Activated CD4-positive, alpha-beta T cell treated with anti-CD3 and anti-CD28 coated beads, Interleukin-2, amount 10 ng/mL, durations not matched to agents 24 days and 14 days (primary cell): ENCODE measurements at places on chromosomes 3 and 15. TPM values are rescaled to one million over a fixed set of nuclear protein-coding genes. Genes with fewer than 3 reads are reported as not detected.

The SEMA3B gene
- 0.45 and 0.82 TPM in 2 replicates for total RNA-seq

The FOXL2 gene
- total RNA-seq: not detected in 2 replicates

The IGSF11 gene
- 0.47 TPM in 1 of 2 replicates, not detected in the other for total RNA-seq

The PLA2G4E gene
- total RNA-seq: not detected in 2 replicates

The GOLGA8R gene
- 1.3 and 1.5 TPM in 2 replicates for total RNA-seq

The ROPN1 gene
- not detected in 2 replicates for total RNA-seq

The SLC38A3 gene
- not detected in 2 replicates for total RNA-seq

The FILIP1L gene
- 1.2 and 1.4 TPM in 2 replicates for total RNA-seq

The CLDN1 gene
- total RNA-seq: 0.33 and 0.52 TPM in 2 replicates

The PGBD4 gene
- total RNA-seq: 3.7 and 4.0 TPM in 2 replicates

The CCR5 gene
- total RNA-seq: 1.7 and 2.3 TPM in 2 replicates

The KBTBD12 gene
- total RNA-seq: not detected in 2 replicates

The MRPS25 gene
- total RNA-seq: 103 and 114 TPM in 2 replicates

The SH2D7 gene
- total RNA-seq: not detected in 2 replicates

The PRR20G gene
- not detected in 2 replicates for total RNA-seq

The BCHE gene
- not detected in 2 replicates for total RNA-seq

The PLA2G4D gene
- total RNA-seq: not detected in 2 replicates

The VEPH1 gene
- not detected in 2 replicates for total RNA-seq

The ADAMTSL3 gene
- not detected in 2 replicates for total RNA-seq

The PLA2G4F gene
- total RNA-seq: not detected in 2 replicates

The FAM81A gene
- 0.47 and 1.9 TPM in 2 replicates for total RNA-seq

The ITPKA gene
- total RNA-seq: 3.3 and 3.8 TPM in 2 replicates

The SLC28A2 gene
- total RNA-seq: not detected in 2 replicates

The GP9 gene
- not detected in 2 replicates for total RNA-seq

The RASGRF1 gene
- not detected in 2 replicates for total RNA-seq

The GOLGA8Q gene
- total RNA-seq: 0.77 TPM in 1 of 2 replicates, not detected in the other

The GALNT15 gene
- not detected in 2 replicates for total RNA-seq

The MBD4 gene
- total RNA-seq: 40.8 and 50.7 TPM in 2 replicates

The LMAN1L gene
- total RNA-seq: 0.33 and 0.36 TPM in 2 replicates

The FANCD2OS gene
- total RNA-seq: not detected in 2 replicates

The CD96 gene
- 50.5 and 60.5 TPM in 2 replicates for total RNA-seq

The ANKUB1 gene
- not detected in 2 replicates for total RNA-seq

The PFN2 gene
- 0.62 and 0.82 TPM in 2 replicates for total RNA-seq

The SETD5 gene
- total RNA-seq: 152 and 164 TPM in 2 replicates

The WNT5A gene
- total RNA-seq: not detected in 2 replicates

The ZFYVE19 gene
- total RNA-seq: 35.6 and 37.6 TPM in 2 replicates

The INSYN1 gene
- not detected in 2 replicates for total RNA-seq

The CORO2B gene
- 0.09 and 0.16 TPM in 2 replicates for total RNA-seq

The LRRIQ4 gene
- 0.09 and 0.21 TPM in 2 replicates for total RNA-seq

The GCNT3 gene
- not detected in 2 replicates for total RNA-seq

The XYLB gene
- total RNA-seq: 11.1 and 11.6 TPM in 2 replicates

The MGLL gene
- total RNA-seq: 2.3 and 3.6 TPM in 2 replicates

The GRIP2 gene
- total RNA-seq: not detected in 2 replicates

The WDR72 gene
- total RNA-seq: not detected in 2 replicates

The MRAS gene
- total RNA-seq: 0.07 TPM in 1 of 2 replicates, not detected in the other

The ATRIP gene
- 18.3 and 20.0 TPM in 2 replicates for total RNA-seq

The ACTRT3 gene
- total RNA-seq: 0.85 and 1.1 TPM in 2 replicates
